ENCODE measurements at places on chromosomes 12 and 14. TPM values are rescaled to one million over a fixed set of nuclear protein-coding genes. Genes with fewer than 3 reads are reported as not detected.

TPH2 gene
- total RNA-seq = not detected

DCAF5 gene
- 39.9 TPM for total RNA-seq

ZDHHC22 gene
- total RNA-seq = not detected

TUNAR gene
- total RNA-seq = not detected

AICDA gene
- not detected for total RNA-seq
